Stromal cell of bone marrow (primary cell): ENCODE measurements at places on chromosomes 12 and 14.
A peak's percentile ranks its signal among the peaks of the same experiment; 100 is the strongest.

- no peak for DNase-seq
Observed at GRCh38 chr14:61700104-61700886, 5.0 kb downstream of the HIF1A start.

GRCh38 chr14:100988011-100988410 is 84.5 kb upstream of the RTL1 start:
- DNase-seq, result no peak

DNA sequence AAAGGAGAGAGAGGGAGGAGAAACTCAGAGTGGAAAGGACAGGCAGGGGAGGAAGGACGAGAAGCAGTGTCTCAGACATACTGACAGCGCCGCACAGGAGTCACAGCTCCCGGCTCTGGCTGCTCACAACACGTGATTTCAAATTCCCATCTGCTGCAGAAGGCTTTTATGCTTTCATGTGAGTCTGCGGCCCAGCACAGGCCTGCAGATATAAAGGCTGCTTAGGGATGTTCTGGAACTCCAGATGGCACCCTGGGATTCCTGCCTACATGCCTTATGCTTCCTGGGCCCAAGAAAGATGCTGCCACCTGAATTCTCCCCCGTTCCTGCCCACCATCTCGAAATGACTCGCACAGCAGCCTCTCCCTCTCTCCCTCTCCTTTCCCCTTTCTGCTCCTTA is 89.6 kb downstream of the NUAK1 start:
- DNase-seq, result no peak

GRCh38 chr14:104386151-104386841 is 193.3 kb upstream of the C14orf180 start:
- DNase-seq, result no peak

- DNase-seq, result no peak
Observed at GRCh38 chr14:65487783-65488494, 75.4 kb downstream of the FUT8 start.

DNA sequence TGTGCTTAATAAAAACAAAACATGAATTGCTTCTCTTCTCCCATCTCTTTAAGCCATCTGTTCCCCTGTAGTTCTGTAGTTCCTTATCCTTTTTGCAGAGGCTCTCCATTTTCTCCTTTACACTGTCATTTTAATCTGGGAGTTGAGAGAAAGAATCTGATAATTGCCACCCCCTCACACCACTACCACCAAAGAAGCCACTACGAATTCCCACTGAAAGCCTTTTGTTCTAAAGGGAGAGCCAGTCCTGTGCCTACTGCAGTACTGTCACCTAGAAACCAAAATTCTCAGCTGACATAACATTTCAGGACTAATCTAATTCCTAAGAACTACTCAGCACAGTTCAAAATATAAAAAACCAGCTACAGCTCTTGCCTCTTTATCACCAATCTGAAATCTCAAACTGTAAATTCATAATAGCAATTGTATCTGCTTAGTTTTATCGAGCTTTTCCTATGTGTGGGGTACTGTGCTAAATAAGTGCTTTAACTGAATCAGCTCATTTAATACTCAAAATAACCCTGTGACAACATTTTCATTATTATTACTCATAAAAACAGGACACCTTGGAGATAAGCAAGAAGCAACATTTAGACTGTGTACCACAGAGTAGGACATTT is 72.4 kb downstream of the SPPL3 start:
- DNase-seq, result no peak

GRCh38 chr12:109841356-109841755 is 8.2 kb upstream of the TRPV4 start:
- no peak for DNase-seq

DNA sequence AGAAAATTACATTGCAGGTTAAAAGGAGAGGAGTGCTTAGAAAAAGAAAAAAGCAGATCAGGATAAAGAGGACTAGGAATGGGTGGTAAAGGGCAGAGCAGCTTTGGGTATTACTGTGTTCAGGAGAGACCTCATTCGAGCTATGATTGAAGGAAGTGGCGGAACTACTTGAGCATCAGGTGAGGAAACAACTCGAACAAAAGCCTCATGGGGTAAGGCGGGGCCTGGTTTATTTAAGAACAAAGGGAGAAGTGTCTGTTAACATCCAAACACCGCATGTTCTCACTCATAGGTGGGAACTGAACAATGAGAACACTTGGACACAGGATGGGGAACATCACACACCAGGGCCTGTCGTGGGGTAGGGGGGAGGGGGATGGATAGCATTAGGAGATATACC is 444.6 kb upstream of the CCDC196 start:
- no peak for DNase-seq

DNA sequence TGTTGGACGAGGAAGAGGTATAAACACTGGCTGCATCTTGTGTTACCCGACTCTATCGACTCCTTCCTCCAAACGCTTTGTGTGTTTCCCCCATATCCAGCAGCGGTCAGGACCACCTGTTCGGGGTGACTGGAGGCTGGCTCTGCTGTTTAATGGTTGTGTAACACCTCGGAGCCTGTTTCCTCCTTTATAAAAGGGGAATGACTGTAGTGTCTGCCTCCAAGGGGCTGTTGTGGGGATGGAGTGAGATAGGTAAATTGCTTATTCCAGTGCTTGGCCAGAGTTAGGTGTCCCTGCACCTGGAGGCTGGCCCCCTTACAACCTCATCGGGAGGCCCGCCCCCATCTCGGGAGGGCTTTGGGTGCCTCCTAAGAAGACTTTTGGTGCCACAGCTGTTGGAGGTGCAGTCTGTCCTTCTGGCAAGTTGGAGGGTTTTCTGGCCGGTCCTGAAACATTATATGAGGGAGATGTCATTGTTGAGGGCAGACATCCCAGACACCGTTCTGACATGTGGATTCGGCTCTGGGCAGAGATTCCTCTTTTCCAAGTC is 1.1 kb downstream of the MLXIP start:
- DNase-seq, result no peak

GRCh38 chr12:68587448-68587873 is 23.2 kb upstream of the RAP1B start:
- no peak for DNase-seq

DNA sequence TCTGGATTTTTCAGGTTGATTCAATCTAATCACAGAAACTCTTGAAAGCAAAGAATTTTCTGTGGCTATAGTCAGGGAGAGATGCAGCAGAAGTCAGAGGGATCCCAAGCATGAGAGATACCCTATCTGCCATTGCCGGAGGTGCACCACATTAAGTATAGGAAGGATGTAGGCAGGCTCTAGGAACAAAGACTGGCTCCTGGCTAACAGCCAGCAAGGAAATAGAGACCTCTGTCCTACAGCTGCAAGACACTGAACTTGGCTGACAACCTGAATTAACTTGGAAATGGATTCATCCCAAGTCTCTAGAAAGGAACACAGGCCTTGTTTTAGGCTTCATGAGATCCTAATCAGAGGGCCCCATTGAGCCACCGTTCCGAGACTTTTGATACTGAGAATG is 364.9 kb upstream of the FLRT2 start:
- no peak for DNase-seq

GRCh38 chr14:32679927-32680612 is 258.6 kb upstream of the NPAS3 start:
- no peak for DNase-seq

DNA sequence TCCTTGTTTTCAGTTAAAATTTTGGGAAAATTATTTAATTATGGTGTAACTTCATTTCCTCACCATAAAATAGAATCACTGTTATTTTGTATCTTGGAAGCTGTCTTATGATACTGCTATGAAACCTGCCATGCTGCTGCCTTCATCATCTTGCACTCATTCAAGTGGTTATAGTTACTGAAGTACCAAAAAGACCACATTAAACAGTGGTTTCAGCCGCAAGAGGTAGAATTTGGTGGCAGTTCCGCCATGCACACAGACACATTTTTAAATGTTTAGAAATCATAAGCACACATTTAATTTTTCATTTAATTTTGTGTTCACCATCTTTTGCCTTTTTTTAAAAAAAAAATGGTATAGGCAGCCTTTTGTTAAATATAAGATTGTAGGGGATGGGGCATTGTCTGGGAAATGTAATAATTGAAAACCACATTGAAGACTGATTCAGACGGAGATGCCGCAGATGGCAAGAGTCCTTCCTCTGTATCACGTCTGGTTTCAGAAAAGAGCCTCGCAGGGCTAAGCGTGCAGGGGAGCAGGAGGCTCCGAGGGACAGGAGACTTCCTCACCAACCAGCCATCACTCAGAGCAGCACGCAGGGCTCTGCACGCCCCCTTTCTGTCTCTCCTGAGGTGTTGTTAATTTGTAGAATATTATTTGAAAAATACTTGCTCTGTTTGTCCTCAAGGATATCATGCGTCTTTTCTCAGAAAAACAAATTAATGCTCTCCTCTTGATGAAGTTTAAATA is 115.2 kb upstream of the PELI2 start:
- no peak for DNase-seq

DNA sequence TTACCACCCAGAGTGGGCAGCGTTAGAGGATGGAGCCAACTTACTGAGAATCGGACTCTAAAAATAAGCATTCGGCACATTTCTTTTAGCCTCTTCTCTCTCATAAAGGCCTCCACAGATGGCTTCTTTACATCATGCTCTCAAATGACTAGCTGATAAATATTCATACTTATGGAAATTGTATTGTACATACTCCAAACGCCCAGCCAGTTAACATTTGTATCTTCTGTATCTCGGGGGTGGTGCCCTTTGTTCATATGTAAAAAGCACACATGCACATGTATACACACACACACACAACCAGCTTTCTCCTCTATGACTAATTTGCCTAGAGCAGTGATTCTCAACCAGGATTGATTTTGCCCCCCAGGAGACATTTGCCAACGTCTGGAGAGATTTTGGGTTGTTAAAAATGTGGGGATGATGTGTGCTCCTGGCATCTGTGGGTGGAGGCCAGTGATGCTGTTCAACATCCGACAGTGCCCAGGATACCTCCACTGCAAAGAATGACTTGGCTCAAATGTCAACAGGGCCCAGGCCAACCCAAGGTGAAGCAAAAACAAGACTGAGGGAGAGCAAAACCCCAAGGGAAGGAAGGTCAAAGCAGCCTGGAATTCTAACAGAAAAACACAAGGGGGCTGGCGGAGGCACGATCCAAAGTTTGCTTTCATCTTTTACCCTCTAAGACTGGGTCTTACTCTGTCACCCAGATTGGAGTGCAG is 15.2 kb upstream of the CDK2AP1 start:
- no peak for DNase-seq

DNA sequence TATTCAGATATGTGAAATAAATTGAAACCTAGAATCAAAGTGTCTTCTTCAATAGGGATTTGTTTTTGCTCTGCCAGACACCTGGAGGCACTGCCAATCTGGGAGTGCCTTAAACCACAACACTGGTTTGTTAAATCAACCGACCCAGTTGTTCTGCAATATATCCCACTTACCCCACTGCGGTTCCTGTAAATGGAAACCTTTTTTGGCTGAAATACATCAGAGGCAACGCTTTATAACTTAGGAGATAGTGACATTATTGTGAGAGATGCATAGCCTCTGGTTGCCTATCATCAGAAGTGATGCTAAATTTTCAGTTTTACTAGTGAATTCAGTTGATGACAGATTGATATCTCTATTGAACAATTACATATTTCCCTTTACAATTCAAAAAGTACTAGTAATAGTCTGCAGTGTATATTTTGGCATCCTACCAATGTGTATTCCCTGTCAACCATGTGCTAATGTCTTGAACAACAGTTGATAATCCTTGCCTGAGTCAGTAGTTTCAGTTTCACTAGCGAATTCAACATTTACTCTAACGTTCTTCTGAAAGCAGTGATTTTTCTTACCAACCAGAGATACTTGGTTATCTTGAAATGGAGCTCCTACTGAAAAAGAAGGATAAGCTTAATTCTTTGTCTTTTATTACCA is 30.5 kb downstream of the PPP2R5C start:
- peak; percentile 65 for DNase-seq

DNA sequence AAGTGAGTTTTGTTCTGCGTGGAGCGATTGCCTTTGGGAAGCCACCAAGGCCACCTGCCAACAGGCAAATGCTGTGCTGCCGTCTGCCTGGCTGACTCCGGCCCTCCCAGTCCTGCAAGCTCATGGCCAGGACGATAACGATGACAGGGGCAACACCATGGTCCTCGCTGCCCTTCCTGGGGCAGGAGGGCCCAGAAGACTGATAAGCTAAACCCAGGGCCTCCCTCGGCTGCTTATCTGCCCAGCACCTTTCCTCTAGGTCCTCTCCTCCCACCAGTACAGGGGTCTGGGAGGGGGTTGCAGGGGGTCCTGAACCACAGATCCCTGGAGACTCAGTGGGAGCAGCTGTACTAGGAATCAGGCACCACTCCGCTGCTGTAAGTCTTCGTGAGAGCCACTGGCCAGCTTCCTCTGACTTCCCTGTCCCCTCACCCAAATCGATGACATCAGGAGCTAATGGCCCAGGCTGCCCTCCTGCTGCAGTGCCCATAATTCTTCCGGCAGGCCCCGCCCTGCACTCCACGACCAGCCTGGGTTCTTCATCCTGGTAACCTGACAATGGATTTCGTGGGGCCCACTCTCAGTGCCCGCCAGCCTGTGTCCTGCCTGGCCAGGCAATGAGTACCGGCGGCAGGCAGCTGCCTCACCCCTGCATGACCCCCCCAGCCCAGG is 5.1 kb downstream of the ANKRD9 start:
- DNase-seq, result no peak

DNA sequence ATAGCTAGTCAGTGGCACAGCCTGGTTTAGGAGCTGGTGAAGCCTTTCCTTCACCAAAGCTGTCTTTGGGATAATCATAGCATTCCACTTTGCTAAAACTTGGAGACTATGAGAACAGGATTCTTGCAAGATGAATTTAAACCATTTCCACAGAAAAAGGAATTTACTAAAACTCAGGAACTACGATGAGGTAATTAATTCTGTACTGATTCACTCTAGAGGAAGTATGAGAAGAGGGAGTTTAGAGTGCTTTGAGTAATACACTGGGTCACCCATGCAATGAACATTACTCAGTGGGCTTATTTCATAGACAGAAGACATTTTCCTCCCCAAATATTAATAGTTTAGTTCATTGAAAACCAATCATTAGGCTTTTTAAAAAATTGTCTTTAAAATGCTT is 73.0 kb downstream of the RMST start:
- no peak for DNase-seq

- no peak for DNase-seq
Observed at GRCh38 chr12:3538466-3539030, 47.5 kb downstream of the PRMT8 start.

GRCh38 chr14:86243158-86243557 is 713.2 kb downstream of the FLRT2 start:
- DNase-seq, result no peak

GRCh38 chr12:132282031-132282949 is 47.1 kb downstream of the GALNT9 start:
- DNase-seq, result no peak

- no peak for DNase-seq
Observed at GRCh38 chr14:60566101-60566500, 57.2 kb downstream of the SIX6 start.
